ENCODE measurements at places on chromosomes 1 and 21.

- no peak for DNase-seq
These were observed 20.4 kb downstream of the DEGS1 start for GRCh38 chr1:224203243-224204016.

DNA sequence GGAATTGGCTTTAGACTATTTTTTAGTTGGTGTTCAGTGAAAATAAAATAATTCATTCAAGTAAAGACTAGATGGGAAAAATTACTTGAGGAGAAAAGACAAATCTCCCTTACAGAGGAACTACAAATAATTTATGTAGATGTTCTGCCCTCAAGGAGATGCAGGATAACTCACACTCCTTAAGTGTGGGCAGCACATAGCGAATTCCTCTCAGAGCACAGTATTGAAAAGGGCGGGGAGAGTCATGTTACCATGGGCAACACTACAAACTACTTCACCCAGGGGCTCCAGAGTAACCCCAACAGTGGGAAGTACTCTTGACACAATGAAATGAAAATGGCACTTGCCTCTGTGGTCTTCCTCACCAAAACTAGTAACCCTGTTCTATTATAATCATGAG, 20.6 kb upstream of the LAMC2 start:
- no peak for DNase-seq

GRCh38 chr1:228723287-228723686, 12.0 kb upstream of the RHOU start:
- DNase-seq: no peak

GRCh38 chr1:53556657-53557227, 97.5 kb downstream of the DMRTB1 start:
- DNase-seq: no peak

- no peak for DNase-seq
These were observed 123.5 kb upstream of the HOOK1 start for GRCh38 chr1:59691261-59691660.

DNA sequence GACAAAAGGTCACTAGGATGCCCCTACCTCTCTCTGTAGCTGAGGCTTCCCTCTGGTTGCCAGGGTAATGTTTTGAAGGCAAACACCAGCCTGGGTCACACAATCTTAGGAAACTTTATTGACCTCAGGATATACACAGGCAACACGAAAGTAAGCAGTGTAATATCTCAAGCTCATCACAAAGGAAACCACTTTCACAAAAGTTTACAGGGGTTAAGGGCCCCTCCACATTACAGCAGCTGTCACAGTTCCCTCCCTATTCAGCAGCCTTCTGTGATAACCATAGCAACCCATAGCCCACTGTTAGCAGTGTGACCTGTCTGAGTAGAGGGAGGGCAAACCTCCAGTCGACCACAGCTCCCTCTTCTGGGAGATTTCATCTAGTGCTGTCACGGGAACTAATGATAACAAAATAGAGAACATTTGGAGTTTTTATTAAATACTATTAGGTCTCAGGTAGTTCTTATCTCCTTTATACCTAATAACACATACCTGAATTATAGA, 149.8 kb downstream of the PTPRC start:
- DNase-seq: no peak

GRCh38 chr1:22453181-22453580, 1.5 kb downstream of the ZBTB40 start:
- DNase-seq: no peak

DNA sequence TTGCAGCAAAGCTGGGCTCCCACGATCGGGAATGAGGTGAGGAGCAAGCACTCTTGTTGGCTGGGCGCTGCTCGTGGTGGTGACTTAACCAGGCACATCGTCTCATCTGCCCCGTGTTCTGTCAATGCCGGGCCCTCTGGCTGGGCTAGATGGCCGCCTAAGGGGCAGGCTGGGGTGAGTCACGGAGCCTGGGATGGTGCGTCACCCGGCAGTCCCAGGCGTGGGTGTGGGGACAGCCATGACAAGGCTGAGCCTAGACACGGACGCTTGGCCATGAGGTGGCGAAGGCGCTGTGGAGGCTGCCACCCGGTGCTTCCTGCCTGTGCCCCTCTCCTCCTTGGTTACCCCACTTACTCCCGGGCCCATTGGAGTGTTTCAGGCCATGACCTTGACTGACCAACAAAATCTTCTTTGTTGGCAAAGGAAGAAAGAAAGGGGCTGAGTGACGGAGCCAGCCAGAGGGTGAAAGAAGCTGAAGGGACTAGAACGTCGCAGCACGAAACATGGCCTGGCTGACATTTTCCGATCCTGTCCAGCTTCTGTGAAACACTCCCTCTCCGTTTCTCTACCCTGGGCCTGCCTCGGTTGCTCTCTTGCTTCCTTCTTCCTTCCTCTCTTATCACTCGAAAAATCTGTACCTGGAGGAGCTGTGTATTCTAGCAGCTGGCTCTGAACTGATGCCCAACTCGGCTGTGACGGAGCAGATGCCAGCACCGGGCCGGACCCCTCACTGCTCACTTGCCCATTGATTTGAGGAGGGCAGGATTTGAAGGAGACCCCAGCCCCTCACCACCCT, 596 bp downstream of the CD247 start:
- DNase-seq: peak; percentile 92

- no peak for DNase-seq
These were observed 29.9 kb upstream of the PPP1R15B start for GRCh38 chr1:204441558-204441957.

GRCh38 chr1:37167479-37167878, 133.2 kb upstream of the GRIK3 start:
- no peak for DNase-seq

DNA sequence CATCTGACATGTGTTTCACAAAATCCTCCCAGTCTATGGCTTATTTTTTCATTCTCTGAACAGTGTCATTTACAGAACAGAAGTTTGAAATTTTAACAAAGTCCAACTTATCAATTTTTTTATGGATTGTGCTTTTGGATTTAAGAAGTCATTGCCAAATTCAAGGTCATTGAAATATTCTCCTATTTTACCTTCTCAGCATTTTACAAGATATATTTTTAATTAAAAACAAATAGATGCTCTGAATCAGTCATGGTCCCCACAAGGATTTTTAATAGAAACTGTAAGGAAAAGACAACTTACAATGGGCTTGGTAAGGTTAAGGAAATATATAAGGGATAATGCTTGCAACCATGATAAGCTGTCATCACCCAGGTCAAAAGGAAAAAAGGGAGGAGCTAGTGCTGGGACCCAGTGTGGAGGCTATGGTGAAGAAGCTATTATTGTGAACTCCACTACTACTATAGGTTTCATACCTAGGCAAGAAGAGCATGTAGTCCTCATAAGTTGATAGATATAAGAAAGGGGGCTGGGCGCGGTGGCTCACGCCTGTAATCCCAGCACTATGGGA, 144.5 kb upstream of the KCNJ15 start:
- DNase-seq: no peak

GRCh38 chr1:223683586-223684487, 18.3 kb upstream of the CAPN8 start:
- DNase-seq: peak; percentile 26

DNA sequence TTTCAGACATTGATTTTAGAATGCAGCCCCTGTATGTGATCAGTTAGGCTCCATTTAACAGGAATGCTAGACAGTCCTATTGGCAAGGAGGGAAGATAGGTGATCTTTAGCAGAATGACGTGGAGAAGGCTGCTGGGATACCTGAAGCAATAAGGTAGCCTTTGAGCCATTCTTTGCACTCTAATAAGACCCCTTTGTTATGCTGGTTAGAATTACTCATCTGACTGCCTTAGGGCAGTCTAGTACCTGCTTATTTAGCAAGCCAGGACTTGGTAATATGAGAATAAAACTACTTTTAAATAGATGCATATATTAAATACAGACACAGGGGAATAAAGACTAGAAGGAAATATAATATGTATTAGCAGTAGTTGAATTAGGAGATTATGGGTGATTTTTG, 29.1 kb downstream of the NGF start:
- DNase-seq: no peak

All from stimulated activated CD8-positive, alpha-beta memory T cell treated with anti-CD3 and anti-CD28 coated beads, Interleukin-15, amount 100 ng/mL, for 48 hours (primary cell).